Activated CD4-positive, alpha-beta memory T cell treated with anti-CD3 and anti-CD28 coated beads, Interleukin-2, amount 10 ng/mL, durations not matched to agents 7 days and 5 days (primary cell): ENCODE measurements at places on chromosomes 6 and 20. TPM values are rescaled to one million over a fixed set of nuclear protein-coding genes. Genes with fewer than 3 reads are reported as not detected.

The C20orf144 gene
- total RNA-seq, result 0.30 TPM

The HLA-DQB2 gene
- total RNA-seq, result not detected

- H3K27ac ChIP-seq, result no peak overlapping the region
- DNase-seq, result no peak
- peaks cover 53% of the 10 kb centered on the region for H3K4me1 ChIP-seq
Measured at GRCh38 chr6:154234019-154234772, 122.4 kb downstream of the IPCEF1 start.

DNA sequence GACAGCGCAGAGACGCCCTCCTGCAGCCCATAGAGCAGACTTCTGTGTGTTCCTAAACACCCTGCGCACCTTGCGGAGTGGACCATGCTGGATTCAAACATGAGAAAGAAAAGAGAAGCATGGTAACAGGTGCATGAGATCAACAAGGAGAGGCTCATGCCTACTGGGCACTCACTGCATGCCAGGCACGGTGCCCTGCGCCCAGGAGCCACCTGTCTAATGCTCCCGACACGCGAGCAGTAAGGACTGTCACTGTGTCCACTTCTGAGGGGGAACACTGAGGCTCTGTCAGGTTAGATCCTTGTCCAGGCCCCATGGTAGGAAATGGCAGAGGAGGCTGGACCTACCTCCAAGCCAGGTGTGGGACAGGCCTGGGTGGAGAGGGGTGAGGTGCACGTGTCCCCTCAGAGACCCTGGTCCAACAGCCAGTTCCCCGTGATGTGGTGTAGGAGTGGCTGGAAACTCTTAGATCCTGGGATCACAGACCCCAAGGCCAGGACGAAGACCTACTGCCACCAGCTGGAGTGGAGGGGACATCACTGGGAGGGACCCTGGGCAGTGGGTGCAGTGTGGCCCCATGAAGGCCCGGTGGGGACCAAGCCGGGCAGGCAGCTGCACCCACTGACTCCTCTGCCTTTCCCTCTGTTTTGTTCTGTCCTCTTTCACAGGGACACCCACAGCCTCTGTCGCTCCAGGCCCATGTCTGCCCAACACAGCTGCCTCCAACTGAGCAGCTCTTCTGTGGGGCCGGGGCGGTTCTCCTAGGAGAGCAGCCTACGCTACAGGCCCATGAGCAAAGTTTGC lies 29.5 kb downstream of the ZBP1 start:
- DNase-seq, result no peak
- peaks cover 8% of the 10 kb centered on the region for H3K27me3 ChIP-seq
- no peaks in the 10 kb centered on the region for H3K4me1 ChIP-seq
- no peak overlapping the region for H3K27ac ChIP-seq

DNA sequence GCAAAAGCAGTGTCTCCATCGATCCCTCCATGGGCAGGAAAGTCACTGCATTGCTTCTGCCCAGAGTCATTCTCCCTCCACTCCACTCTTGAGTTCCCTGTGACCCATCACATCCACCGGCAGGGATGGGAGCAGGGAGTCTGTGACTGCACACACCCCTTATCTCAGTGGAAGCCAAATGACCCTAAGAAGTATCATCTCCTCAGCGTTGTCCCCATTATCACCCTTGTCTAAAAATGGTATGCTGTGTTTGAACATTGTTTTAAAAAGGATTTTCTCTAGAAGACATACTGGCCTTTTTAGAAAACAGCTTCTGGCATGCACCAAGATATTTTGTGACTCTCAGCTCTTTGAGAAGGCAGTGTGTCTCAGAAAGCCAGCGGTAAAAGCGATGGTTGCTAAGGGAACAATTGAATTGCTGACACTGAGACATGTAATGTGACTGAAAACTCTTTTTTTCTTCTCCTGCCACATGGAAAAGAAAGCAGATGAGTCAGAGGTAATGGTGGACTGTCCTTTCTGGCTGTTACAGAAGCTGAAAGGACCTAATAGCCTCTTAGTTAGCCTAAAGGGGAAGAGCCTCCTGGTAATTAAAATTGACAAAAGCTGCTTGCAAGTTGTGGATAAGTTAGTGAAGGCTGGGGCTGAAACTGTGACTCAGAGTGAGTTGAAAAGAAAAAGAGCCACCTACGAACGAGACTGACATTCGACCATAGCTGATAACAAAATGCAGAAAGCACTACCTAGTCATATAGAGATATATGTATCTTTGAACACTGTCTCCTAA lies 120.5 kb downstream of the MAP3K7 start:
- peak overlapping the region; percentile 82 for H3K27ac ChIP-seq
- H3K27me3 ChIP-seq, result peaks cover 10% of the 10 kb centered on the region
- H3K4me3 ChIP-seq, result peak overlapping the region; percentile 2
- peak; percentile 53 for DNase-seq
- H3K4me1 ChIP-seq, result peaks cover 96% of the 10 kb centered on the region
- peaks cover 18% of the 10 kb centered on the region for H3K36me3 ChIP-seq
